A549 (cell line): ENCODE measurements at places on chromosomes 5 and 9.

DNA sequence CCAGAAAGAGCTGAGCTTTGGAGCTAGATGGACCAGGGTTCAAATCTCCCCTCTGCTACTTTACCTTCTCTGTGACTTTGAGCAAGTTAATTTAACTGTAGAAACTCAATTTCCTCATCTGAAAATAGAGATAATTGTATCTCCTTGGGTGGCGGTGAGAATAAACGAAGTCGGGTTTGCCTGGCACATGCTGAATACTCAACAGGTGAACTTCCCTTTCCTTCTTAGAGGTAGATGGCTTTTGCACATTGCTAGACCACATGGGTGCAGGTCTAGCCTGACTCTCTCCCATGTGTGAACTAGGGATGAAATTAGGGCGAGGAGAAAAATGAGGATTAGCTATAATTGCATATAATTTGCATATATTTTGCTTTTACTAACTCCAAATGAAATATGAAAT lies 31.4 kb upstream of the GTF2H2C start:
- DNase-seq = no peak

DNA sequence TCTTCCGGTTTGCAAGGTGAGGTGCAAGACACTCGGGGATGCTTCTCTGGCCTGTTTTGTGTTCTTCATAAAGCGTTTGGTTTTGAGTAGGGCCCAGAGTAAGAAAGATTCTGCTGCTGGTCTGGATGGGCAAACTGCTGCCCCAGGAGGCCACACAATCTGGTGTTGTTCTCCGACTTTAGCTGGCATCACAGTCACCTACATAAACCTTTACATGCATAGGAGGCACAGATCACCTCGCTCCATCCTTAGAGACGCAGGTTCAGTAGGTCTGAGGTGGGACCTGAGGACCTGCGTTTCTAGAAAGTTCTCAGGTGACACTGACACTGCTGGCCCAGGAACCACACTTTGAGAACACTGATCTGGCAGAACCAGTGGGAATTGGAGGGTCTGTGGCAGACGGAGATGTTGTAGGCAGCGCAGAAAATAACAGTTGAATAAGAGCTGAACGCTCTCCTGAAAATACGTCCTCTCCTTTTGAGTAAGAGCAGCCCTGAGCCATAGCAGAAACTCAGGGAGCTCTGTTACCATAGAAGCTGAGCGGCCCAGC lies 3.9 kb upstream of the SLC6A3 start:
- DNase-seq = no peak

- no peak for DNase-seq
Observed at GRCh38 chr9:99114049-99114440, 9.1 kb downstream of the TGFBR1 start.

- no peak for DNase-seq
Observed at GRCh38 chr9:133563291-133563796, 28.8 kb downstream of the ADAMTSL2 start.

GRCh38 chr5:65895891-65896290 lies 30.5 kb upstream of the ERBIN start:
- no peak for DNase-seq

GRCh38 chr9:6873857-6874256 lies 116.1 kb downstream of the KDM4C start:
- DNase-seq = no peak

DNA sequence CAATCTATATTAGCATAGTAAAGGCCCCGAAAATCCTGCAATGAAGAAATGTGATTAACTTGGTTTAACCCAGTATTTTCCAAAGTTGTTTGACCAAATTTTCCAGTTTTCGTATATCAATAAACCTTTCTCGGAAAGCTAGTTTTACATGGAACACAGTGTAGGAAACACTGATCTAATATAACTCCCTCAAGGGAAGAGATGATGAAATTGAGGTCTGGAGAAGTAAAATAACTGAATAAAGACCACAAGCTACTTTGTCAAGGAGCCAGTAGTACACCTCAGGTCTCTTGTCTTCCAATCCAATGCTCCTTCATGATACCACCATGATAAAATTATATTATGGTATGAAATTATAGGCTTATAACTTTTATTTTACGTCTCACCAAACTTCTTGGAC lies 118.1 kb upstream of the TARS1 start:
- no peak for DNase-seq

DNA sequence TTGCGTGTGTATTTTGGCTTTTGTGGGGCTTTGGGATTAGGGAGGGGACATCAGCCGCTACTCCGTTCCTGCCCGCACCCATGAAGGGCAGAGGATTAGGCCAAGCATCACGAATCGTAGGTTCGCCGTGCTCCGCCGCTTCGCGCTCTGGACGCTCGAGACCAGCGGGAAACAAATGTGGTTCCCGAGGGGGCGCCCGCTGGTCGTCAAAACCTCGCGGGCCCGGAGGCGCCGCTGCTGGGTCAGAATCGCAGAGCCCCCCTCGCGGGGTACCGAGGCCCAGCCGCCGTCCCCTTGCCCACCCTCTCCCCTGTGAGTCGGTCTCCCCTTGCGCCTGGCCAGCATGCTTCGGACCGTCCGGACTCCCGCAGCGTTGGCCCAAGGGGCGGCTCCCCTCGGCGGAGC lies 2.3 kb upstream of the PAX5 start:
- no peak for DNase-seq

DNA sequence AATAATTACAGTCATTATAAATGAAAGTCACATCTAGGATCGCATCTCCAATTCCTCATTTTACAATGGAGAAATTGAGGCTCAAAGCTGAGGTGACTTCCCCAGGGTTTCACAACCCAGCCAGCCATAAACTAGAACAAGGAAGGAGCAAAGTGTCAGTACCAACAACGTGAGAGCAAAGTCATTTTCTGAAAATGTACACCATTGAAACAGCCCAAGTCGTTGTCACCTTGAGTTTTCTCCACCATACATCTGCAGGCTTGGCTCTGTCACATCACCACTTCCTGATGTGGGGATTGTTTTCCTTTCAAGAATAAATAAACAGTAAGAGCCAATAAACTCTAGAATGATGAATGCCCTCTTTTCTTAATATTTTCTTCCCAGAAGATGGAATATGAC lies 184.5 kb upstream of the PTGER4 start:
- DNase-seq = no peak

- DNase-seq = no peak
Observed at GRCh38 chr5:8005416-8005815, 136.5 kb downstream of the MTRR start.

- DNase-seq = peak; percentile 96
Observed at GRCh38 chr5:181207214-181207959, 2.4 kb upstream of the TRIM7 start.

- no peak for DNase-seq
Observed at GRCh38 chr5:76099756-76100155, 16.6 kb downstream of the SV2C start.

DNA sequence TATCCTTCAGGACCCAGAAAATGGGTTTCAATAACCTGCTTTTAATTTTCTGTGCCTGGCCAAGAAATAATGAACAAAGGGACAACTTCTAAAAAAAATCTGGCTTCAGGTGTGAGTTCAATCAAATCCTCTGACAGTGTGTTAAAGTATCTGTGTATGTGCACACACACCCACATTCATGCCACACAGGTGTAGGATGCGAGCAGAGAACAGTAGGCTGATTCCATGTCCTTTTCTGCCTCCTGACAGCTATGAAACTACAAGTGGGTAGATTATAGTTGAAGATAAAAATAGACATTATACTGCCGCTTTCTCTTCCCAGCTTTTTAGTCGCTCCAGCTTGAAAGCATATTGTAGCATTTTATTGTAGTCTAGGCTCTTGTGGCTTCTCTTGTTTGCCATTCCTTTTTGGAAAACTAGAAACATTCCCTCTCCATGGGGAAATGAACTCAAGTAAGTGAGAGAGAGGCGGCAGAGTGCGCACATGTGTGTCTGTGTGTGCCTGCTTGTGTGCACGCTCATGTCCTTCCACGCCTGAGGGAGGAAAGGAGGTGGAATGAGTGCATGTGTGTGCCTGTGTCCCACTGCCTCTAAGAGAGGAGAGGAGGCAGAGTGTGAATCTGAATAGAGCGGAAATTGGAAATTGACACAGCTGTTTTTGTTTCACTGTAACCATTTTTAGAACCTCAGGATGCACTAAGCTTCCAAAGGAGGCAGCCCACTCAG lies 273.0 kb downstream of the ELAVL2 start:
- DNase-seq = no peak

DNA sequence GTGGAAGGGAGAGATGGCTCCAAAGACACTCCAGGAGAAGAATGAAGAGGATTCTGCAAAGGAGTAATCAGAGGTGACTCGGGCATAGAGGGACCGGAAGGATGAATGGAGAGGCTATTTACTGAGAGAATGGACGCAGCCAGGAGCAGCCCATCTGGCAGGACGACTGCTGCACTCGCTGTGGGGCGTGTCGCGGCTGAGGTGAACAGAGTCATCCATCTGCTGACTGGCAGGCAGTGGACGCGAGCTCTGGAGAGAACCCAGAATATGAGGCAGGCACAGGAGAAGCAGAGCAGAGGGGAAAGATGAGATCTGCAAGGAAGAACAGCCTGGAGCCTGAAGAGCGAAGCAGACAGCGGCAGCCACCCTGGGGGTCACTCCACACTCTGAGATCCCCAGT lies 16.4 kb downstream of the FGF1 start:
- DNase-seq = no peak

DNA sequence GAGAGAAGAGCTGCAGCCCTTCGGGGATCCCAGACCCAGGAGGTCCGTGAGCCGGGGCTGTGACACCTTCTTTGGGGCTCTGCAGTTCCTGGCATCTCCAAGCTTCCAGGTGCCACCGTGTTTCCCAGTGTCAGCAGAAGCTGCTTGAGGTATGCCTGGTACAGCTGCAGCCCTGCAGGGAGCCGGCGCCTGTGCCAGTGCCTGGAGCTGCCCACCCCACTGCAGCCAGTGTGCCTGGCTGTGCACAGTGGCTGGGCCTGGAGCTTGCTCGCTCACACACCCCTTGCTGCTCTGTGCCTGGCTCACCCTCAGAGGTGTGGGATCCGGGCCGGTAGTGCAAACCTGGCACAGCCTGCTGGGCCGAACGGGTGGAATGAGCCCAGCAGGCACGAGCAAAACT lies 65.5 kb downstream of the NACC2 start:
- no peak for DNase-seq

DNA sequence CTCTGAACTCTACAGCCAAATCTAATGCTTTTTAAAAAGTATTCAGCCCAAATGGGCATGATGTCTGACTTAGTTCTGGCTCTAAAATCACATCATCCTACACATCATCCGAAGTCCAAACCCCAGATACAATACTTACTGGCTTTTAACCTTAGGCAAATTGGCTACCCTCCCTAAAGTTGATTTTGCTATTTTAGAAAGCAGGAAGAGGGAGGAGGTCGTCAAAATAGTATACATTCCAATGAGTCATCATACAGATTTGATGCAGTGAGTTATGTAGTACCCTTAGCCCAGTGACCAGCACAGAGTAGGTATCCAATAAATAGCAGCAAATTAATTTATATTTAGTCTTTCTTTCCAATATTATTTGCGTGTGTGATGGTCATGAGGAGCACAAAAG lies 582.0 kb upstream of the TUSC1 start:
- peak; percentile 53 for DNase-seq

GRCh38 chr5:83721953-83722901 lies 1.6 kb upstream of the HAPLN1 start:
- peak; percentile 64 for DNase-seq

DNA sequence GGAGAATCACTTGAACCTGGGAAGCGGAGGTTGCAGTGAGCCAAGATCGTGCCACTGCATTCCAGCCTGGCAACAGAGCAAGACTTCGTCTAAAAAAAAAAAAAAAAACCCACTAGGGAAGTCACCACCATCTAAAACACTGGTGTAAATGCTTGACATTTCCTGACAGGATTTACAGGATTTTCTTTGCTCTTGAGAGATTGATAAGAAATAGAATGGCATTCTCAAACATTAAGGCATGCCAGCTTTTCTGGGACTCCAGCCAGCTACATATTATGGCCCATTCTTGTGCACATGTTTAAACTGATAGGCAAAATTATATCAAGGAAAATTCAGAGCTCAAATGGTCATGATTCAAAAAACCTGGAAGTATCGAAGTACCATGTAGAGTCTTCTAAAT lies 28.7 kb downstream of the GTF3C4 start:
- no peak for DNase-seq

DNA sequence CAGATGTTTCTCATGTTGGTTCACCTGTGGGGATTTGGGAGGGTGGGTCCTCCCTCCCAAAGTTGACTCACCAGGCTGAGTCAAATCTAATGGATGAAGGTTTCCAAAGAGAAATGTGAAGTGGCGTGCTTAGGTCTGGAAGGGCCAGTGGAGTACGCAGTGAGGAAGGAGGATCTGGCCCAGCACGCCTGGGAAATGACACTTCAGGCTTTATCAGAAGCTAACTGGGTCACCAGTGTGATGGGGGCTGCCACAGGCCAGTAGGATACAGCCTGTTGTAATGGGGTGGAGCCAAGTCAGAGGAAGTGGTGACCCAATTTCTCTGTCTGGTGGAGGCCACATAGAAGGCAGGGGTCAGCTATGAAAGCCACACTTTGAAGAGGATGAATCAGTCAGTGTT lies 18.0 kb downstream of the POLR1E start:
- no peak for DNase-seq

GRCh38 chr9:25442526-25442925 lies 235.7 kb downstream of the TUSC1 start:
- DNase-seq = no peak

GRCh38 chr5:168341178-168341577 lies 49.7 kb downstream of the WWC1 start:
- no peak for DNase-seq

GRCh38 chr5:93130624-93131490 lies 450.2 kb downstream of the NR2F1-AS1 start:
- DNase-seq = no peak

DNA sequence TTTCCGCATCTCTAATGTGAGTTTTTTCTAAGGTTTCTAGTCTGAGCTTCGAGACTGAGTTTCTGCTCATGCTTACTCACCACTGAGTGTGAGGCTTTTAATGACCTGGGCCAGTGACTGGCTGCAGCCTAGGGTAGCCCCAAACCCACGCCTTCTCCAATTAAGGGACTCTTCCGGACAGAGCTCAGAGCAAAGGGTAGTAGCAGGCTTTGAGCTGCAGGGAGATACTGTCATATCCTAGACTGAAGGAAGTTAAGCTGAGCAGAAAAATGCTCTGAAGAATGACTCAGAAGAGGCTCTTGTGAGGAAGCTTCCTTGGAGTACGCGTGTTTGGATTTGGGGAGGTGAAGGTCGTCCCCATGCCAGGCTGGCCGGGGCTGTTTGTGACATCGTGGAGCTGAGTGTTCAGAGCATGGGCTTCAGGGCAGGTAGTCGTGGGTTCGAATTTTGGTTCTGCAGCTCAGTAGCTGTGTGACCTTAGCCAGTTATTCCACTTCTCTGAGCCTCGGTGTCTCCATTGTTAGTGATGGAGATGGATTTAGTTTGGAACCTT lies 3.5 kb downstream of the USP20 start:
- no peak for DNase-seq

- DNase-seq = no peak
Observed at GRCh38 chr5:51465165-51465564, 81.9 kb downstream of the ISL1 start.

DNA sequence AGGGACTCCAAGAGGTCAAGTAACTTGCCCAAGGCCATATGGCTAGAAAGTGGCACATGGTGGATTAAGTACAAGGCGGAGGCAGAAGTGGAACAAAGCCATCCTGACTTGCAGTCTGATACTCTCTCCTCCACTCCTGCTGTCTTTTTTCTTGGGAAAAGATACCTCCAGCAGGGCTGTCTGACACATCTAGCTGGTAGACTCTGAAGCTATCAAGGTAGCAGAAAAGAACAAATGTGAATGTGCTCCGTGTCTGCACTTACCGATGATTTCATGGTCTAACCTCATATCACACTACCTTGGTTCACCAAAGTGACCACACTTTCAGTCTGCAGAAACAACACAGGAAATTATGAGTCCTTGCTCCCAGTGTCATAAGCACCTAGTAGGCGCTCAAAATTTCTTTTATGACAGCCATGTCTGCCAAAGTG lies 284.8 kb downstream of the CRB2 start:
- DNase-seq = no peak
